ENCODE measurements at places on chromosomes 3 and 15.

- DNase-seq: no peak
Observed at GRCh38 chr3:143749926-143750325, 98.3 kb downstream of the SLC9A9 start.

DNA sequence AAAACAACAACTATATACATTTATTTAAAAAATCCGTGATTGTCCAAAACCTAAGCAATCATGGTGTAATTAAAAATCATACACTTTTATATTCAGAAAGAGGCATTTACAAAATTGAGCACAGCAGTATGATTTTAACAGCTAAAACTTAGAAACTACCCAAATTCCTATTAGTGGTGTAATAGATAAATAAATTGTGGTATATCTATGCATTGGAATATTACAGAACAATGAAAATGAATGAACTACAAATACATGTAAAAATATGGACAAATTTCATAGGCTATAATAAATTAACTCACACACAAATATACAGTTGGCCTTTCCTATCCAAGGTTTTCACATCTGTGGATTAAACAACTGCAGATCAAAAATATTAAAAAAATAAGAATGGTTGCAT, 700.5 kb upstream of the ARPP21 start:
- no peak for DNase-seq

DNA sequence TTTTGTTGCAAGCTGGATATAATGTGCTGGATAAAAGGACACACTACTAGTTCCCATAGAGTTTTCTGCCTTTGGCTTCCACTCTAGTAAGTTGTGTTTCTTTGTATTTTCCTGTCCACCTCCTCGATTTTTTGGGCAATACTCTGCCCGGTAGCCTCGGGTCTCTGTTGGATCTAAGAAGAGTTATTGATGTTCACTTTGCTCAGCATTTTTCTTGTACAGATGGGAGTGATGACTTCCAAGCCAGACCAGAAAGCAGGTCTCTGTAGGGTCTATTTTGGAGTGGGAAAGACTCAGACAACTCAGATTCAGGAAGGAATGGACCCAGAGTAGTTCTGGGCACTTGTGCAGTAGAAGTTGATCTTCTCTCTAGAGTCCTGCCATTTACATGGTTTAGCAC, 36.0 kb upstream of the PRTG start:
- DNase-seq: no peak

DNA sequence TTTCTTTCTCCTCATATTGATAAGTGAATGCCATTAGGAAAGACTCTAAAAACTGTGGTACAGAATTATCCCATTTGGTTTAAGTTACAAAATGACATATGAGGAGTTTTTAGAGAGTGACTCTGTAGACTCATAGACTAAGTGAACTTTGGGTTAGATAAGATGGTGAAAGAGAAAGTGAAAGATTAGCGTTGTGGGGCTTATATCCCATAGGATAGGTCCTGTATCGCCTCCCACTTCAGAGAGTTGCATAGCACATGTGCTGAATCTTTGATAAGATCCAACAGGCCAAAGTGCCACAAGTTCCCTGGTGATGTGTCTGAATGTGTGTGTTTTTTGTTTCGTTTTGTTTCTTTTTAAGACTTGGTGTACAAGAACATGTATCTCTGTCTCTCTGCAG, 666.9 kb downstream of the MECOM start:
- DNase-seq: no peak

DNA sequence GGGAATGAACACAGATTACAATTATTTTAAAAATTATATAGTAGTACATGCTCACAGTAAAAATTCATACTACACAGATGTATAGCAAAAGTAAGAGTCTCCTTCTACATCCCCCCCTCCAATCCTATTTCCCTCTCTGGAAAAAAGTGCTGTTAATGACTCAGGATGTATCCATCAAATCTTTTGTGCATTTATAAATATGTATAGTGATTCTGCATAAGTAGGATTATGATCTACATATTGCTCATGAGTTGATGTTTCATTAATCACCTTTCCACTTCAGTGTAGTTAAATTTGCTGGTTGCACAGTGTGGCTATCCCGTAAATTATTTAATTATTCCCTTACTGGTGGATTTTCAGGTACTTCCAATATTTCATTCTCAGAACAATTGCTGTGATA, 25.3 kb downstream of the ARL14 start:
- DNase-seq: no peak

Measured in stimulated activated CD8-positive, alpha-beta memory T cell treated with anti-CD3 and anti-CD28 coated beads, Interleukin-12 subunit alpha, Interleukin-12 subunit beta, amount 100 ng/mL, for 1 hour (primary cell).